Activated CD4-positive, alpha-beta T cell treated with anti-CD3 and anti-CD28 coated beads, Interleukin-2, Interleukin-4, amounts not matched to agents 100 ng/mL and 50 ng/mL, durations not matched to agents 16 hours and 8 hours (primary cell): ENCODE measurements at places on chromosomes 1 and 21.

DNA sequence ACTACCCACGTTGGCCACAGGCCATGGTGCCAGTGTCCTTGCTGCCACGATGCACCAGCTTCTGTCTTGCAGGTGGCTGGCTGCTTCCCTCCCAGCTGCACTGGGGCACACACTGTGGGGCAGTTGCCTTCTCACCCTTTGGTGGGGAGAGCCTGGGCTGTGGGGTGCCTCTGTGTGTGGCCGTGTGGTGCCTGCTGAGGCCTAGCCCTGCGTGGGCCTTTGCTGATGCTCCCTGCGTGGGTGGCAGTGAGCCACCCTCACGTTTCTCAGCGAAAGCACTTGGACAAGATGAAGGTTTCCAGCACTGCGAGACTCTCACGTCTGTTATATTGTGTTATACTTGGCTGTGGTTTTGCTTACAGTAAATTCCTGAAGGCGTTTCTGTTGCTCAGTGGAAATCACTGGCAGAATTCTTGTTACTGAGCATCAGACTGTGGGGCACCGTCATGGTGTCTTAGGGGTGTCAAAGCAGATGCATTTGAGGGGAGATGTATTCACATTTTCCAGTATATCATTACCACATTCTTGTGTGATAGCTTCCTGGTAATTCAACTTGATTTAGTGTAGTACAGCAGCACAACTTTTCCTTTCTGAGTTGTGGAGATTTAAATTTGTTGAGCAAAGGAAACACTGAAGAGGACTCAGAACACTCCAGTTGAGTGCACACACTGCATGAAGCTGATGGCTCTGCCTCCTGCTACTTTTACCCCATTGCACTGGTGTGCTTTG is 124.7 kb downstream of the PCBP3 start:
- DNase-seq: peak; percentile 11

DNA sequence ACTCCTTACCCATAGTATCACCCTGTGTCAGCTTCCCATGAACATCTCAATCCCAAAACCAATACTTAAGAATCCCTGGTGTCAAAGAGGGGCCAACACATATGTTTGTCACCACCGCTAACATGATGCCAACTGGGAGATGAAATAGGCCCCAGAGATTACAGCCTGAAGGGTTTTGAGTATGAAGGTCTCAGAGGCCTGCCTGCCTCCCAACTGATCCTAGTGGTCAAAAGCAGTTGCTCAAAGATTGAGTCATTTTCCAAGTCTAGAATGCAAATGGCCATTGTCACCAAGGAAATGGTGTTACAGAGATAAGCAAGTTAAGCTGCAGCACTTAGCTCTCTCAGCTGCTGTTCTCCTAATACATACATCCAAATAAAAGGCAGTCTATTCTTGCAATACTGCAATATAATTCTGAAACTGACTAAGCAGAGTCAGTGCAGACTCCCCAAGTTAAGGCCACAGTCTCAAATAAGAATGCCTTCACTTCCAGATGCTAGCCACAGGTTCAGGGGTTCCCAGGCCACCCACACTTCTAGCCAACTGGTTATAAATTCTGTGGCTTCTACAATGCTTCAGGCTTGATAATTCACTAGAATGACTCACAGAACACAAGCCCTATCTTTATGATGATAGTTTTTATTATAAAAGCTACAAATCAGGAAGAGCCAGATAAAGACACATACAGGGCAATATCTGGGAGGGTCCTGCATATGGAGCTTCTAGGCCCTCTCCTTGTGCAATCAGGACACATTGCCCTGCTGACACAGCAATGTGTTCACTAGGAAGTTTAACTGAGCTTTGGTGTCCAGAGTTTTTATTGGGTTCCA is 18.7 kb downstream of the DUSP10 start:
- no peak for DNase-seq

- no peak for DNase-seq
These were observed 34.4 kb upstream of the CRNN start for GRCh38 chr1:152448496-152448895.

- DNase-seq: no peak
These were observed 64.8 kb downstream of the FAM163A start for GRCh38 chr1:179807691-179808485.

DNA sequence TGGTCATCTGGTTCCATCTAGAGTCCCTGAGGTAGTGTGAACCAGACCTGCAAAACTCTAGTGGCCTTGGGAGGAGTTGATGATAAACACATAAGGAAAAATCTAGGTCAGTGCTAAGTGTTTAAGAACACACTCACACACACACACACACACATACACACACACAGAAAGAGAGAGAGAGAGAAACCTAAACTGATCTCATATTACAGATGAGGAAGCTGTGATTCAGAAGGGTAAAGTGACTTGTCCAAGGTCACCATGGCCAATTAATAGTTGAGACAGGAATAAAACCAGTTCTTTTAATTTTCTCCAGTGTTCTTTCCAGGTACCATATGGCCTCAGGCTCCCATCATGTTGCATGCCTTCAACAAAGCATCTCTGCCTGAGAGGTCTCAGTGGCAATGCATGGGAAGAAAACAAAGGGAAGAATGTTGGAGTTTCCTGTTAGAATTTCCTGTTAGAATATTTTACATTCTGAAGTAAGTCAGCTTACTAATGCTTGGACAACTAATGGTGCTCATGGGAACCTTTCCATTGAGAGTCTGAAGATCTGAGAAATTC is 77.3 kb upstream of the TSPAN2 start:
- DNase-seq: no peak

- DNase-seq: no peak
These were observed 14.0 kb downstream of the GSTM3 start for GRCh38 chr1:109726728-109727373.

GRCh38 chr1:15260418-15261154 is 13.6 kb downstream of the FHAD1 start:
- DNase-seq: no peak

DNA sequence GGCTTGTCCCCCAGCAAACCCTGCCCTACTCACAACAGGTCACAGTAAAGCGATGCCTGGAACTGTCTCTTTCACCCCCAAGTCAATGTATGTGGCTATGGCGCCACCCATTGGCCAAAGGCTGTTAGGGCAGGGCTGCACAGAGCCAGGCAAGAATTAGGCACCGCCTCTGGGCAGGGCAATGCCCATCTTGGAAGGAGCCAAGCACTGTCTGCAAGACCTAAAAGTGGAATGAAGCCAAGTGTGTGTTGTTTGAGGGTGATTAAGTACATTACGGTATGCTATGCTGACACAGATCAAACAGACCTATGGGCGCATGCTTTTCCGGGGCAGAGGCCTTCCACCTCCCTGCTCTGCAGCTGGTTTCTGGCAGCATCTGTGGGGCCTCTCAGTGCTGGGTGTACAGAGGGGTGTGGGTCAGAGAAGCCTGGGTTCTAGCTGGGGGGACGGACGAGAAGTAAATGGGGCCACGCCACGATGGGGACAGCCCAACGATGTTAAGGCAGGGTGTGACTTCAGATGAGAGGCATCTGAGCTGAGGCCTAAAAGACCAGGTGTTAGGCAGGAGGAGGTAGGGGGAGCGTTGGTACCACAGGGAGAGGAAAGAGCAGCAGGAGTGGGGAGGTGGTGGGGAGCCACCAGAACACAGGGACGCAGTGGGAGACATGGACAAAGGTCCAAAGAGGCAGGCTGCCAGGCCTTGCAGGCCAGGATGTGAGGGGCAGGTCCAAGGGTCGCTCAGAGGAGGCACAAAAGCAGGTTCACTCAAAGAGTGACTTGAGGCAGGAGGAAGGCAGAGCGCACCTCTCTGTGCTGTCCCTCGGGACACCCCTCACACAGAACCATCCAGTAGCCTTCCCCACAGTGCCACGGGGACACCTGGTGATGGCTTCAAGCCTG is 49.8 kb downstream of the ACOT7 start:
- peak; percentile 67 for DNase-seq

DNA sequence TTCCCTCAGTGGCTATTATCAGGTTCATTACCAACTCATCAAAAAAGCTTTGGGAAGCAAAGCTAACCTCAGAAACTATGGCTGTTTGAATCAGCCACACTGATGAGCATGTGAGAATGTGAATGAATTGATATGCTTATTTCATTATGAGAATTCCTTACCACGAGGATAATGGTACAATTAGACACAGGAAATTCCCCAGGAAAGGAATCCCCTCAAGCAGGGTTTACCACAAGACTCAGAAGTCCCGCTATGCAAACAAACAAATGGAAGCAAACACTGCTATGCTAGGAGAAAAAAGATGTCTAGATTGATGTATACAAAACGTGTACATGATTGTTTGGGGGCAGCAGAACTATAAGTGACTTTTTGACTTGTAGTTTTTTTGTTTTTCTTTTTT is 205.0 kb downstream of the HMCN1 start:
- no peak for DNase-seq

GRCh38 chr21:41878831-41879189 is 334 bp downstream of the PRDM15 start:
- DNase-seq: peak; percentile 75

DNA sequence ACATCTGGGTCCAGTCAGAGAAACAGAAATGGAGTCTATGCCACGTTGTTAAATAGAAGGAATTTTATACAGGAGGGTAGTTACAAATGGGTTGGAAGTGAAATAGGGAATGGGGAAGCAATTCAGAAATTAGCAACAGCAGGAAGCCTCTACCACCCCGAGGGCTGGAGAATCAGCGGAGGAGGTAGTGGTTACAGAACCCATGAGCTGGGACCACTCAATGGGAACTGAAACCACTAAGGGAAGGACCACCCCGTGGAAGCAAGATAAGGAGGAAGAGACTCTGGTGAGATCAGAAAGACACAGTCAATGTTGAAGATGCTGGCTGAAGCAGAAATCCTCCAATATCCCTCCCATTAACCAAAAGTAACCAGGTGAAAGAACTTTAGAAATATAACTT is 15.5 kb upstream of the MAST2 start:
- no peak for DNase-seq

GRCh38 chr1:224786533-224787250 is 142.8 kb upstream of the DNAH14 start:
- DNase-seq: no peak

- peak; percentile 50 for DNase-seq
These were observed 79.0 kb downstream of the SLC45A1 start for GRCh38 chr1:8396786-8397406.

DNA sequence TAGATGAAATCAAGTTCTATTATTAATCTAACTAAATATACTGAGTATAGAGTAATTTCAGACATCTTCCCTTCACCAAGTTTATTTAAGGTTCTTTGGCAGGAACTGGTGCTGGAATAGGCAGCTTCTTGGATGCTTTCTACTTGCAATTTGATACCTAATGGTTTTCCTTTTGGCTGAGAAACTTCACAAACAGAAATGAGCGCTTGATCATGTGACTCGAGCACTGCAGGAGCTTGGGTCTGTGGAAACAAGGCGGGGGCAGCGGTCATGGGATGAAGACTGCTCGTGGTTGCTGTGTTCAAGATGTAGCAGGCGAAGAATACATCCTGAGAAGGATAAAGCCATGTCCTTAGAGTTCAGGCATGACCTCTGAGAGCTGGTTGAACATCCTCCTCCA is 136.8 kb downstream of the PTPRC start:
- no peak for DNase-seq

- DNase-seq: no peak
These were observed 10.4 kb upstream of the KCNAB2 start for GRCh38 chr1:6035303-6035702.

DNA sequence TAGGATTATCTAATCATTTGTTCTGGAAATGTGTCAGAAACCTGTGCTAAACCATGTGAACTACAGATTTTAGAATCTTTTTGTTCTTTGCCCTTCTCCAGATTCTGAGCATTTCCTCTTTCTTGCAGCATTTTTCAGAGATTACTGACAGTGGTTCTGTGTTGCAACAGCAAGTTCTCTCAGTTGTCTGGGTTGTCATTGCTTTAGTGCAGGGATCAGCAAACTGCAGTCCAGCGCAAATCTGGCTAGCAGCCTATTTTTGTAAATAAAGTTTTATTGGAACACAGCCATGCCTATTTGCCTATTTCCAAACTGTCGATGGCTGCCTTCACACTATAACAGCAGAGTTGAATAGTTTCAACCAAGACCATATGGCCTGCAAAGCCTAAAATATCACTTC is 66.3 kb upstream of the LRRC8D start:
- DNase-seq: peak; percentile 77

DNA sequence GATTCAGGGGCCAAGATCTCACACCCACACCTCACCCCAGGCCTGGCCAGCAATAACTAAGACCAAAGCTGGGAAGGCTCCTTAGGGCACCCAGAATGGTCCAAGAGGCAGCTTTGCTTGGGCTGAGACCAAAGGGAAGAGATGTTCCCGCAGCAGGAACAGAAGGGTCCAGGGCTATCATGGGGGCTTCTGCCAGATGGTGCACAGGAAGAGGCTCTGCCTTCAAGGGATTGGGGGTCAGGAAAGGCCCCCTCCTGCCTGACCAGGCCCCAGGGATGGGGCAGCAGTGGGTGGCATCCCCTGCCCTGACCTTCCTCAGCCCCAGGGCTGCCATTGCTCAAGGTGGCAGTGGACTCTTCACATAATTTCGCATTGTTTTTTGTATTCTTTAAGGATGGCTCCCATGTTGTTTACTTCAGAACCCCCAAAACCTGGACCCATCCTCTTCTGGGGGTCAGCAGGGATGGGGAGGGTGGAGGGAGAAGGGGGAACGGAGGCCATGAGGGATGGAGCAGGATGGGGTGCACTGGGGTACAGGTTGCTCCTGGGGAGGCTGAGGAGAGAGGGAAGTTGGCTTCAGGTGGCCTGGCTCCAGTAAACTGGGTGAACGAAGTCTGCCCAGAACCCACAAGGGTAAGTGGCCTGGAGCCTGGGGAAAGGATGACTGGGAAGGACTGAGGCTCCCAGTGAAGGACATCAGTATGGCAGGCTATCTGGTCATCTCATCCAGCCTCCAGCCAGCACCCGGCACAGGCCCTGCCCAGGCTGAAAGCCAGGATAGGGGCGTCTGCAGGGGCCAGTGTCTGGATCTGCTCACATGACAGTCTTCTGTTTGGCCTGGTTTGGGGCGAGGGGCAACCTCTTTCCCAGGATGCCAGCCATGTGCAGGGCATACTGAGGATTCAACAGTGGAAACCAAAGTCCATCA is 2.6 kb upstream of the NADK start:
- DNase-seq: no peak

DNA sequence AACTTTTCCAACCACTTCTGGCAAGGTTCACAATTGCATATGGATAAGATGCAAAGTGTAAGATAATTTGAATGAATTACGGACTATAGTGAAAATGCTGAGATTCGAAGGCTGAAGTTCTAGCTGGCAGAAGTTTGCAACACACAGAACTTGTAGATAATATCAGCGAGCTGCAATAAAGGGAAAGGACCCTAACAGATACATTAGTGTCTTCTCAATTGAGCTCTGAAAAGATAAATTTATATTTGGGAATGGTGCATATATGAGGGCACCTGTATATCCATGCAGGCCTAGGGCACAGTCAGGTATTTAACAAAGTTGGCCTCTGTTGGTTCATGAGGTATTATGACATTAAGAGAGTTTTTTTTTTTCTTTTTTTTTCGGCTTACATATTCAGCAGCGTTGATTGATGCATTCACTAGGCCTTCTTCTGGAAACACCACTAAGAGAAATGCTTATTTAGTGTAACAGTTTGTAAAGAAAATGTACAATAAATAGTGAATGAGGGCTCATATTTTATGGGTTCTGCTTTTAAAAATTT is 2.2 kb downstream of the NFIA start:
- no peak for DNase-seq
